ACHN (cell line): ENCODE measurements at places on chromosomes 5 and 9.
A peak's percentile ranks its signal among the peaks of the same experiment; 100 is the strongest.

GRCh38 chr5:115979201-115980041 lies 17.1 kb downstream of the LVRN start:
- no peak for DNase-seq

DNA sequence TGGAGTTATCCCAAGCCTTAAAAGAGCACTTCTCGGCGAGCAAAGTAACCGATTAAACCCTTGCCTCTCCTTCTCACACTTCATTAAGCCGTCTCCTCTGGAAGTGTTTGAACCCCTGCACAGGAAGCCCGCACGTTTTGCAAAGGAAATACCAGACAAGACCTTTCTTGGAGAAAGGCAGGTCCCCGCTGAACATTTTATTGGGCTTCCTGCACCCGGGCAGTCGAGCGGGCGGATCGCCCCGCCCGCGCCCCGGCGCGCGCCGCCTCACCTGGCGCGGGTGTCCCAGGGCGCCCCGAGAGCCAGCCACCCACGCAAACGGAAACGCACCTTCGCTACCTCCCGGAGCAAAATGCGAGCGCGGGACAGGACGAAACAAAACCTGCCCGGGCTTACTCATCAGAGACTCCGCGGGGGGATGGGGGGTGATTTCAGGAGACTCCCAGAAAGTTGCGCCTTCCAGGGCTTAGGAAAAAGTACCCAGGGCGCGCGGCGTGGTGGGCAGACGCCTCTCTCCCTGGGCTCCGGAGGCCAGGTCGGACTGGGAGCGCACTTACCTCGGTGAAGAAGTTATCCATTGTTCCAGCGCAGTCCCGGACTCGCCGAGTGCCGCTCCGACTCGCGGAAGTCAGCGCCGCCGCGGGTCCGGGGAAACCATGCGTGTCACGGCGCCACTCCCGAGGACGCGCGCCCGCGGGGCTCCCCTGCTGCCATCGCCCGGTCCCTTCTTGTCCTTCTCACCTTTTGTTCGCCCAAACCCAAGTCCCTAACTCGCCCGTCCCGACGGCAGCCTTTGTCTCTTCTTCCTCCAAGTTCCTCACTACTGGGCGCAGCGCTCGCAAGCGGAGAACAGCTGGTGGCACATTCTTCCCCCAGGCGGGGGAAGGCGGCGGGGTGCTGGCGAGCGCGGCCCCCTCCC lies 598 bp downstream of the MYO10 start:
- DNase-seq: peak; percentile 43

DNA sequence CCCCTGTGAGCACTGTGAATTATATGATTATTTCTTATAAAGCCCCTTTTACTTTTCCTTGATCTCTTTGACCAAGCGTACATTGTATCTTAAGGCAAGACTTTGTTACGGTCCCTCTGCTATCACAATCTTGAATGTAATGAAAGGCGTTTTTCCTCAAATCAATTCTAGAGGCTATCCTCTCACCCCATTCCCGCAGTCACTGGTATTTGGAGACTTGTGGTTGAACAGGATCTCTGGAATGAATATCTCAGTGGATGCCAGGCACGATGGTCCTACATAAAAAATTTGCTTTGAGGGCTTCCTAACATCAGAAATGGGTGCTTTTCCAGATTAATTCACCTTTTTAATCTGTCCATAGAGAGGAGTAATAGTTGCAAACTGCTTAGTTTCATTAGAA lies 151.4 kb upstream of the PAPPA start:
- no peak for DNase-seq

GRCh38 chr5:12799165-12799564 lies 894.9 kb upstream of the CTNND2 start:
- no peak for DNase-seq

- DNase-seq: no peak
Observed at GRCh38 chr9:81431641-81432040, 257.7 kb downstream of the TLE1 start.

DNA sequence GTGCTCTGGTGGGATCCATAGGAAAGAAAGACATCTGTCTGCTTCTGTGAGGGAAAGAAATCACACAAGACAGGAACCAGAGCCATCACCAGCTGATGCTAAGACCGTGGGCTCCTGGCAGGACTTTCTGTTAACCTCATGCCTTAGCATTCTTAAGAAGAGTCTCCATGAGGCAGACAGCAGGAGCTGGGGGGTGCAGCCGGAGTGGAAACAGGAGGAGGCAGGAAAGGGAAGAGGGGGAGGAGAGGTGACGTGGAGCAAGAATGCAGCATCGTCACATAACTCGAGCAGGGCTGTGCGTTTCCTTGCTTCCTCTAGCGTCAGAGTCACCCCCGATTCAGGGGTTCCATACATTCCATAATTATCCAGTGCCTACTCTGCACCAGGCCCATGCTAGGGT lies 53.6 kb downstream of the ERGIC1 start:
- DNase-seq: no peak

GRCh38 chr5:69510694-69511093 lies 18.1 kb downstream of the OCLN start:
- DNase-seq: no peak

DNA sequence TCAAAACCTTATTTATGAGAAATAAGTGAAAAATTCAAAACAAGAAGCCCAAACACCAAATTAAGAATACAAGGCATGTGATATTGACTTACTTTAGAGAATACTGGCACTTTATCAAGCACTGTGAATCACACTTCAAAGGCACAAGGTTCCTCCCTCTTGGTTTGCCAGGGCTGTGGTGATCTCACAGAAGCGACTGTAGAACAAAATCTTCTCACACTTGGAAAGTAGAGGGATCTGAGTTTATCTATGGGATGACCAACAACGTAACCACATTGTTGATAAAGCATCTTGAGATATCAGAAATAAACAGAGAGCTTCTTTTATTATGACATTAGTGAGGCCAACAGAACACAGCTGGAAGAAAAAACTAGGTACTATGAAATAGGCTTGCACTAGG lies 295.9 kb downstream of the NFIB start:
- no peak for DNase-seq

GRCh38 chr9:20152151-20152725 lies 363.4 kb upstream of the SLC24A2 start:
- DNase-seq: no peak

DNA sequence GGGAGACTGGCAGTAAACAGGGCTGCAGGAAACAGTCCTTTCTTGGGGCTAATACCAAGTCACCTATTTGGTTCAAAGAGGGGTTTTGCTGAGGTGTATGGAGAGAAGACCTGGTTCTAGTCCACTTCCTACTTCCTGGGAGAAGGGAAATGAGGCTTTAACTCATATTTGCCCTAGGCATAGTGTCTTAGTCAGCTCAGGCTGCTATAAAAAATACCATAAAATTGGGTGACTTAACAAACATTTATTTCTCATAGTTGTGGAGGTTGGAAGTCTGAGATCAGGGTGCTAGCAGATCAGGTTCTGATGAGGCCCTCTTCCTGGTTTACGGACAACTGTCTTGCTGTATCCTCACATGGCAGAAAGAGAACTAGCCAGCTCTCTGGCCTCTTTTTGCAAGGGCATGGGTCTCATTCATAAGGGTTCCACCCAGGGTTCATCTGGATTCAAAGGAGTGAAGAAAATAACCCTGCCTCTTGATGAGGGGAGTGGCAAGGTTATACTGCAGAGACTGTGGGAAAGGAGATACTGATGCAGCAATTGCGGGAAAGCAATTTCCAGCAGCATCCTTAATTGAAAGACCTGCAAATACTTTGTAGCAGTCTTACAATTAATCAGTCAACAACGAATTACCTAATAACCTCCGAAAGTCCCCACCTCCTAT lies 40.5 kb downstream of the ANKDD1B start:
- no peak for DNase-seq

- DNase-seq: no peak
Observed at GRCh38 chr9:133126697-133127339, 5.8 kb upstream of the RALGDS start.

- DNase-seq: peak; percentile 62
Observed at GRCh38 chr9:98034593-98035546, 21.7 kb upstream of the NANS start.
